Suprapubic skin (tissue), 4 donors: ENCODE measurements at places on chromosomes 16 and 17. TPM values are rescaled to one million over a fixed set of nuclear protein-coding genes. Genes with fewer than 3 reads are reported as not detected.

The CARD14 gene
- total RNA-seq: 39.2 TPM

- no peak for DNase-seq
- H3K4me1 ChIP-seq: peaks cover 19% of the 10 kb centered on the region
- peaks cover 2% of the 10 kb centered on the region for H3K36me3 ChIP-seq
These were observed 33.6 kb upstream of the IL21R start for GRCh38 chr16:27368358-27368722.

DNA sequence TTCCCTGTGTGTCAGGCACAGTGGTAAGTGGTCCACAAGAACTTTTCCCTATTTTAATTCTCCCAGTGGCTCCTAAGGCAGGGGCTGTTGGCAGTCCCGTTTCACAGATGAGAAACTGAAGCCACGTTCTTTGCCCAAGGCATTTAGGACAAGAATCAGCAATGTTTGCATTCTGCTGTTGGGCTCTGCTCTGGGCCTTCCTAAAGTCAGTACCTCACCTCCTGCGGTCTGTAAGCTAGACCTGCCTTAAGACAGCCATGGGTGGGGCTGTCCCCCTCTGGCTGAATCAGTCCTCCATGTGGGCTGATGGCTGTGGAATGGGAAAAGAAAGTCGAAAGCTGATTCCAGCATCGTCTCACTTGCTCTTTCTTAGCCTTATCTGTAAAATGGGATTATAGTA, 304.8 kb downstream of the MAF start:
- no peaks in the 10 kb centered on the region for H3K36me3 ChIP-seq
- H3K27ac ChIP-seq: no peak overlapping the region
- H3K27me3 ChIP-seq: no peaks in the 10 kb centered on the region
- no peaks in the 10 kb centered on the region for H3K4me1 ChIP-seq

The PHKB gene
- 40.5 TPM for total RNA-seq

The SOST gene
- not detected for total RNA-seq

DNA sequence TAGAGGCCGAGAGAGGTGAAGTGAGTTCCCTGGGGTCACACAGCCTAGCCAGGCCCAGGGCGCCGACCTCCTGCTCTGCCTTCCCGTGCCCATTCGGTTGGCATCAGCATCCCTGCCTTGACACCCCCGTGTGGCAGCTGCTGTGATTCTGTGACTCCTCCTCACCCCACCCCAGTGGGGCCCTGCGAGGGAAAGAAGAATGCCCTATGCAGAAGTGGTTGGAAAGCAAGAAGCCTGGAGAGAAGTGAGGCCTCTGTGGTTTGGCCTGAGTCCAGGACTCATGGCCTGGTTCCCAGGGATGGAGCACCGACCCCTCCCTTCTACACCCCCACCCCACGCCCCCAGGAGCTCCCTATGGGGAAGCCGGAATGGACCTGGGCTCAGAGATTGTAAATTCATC, 296.2 kb downstream of the SEC14L1 start:
- no peaks in the 10 kb centered on the region for H3K36me3 ChIP-seq
- peak overlapping the region; percentile 9 for H3K27ac ChIP-seq
- H3K27me3 ChIP-seq: no peaks in the 10 kb centered on the region
- H3K4me3 ChIP-seq: no peak overlapping the region
- no peak for DNase-seq
- peaks cover 95% of the 10 kb centered on the region for H3K4me1 ChIP-seq

DNA sequence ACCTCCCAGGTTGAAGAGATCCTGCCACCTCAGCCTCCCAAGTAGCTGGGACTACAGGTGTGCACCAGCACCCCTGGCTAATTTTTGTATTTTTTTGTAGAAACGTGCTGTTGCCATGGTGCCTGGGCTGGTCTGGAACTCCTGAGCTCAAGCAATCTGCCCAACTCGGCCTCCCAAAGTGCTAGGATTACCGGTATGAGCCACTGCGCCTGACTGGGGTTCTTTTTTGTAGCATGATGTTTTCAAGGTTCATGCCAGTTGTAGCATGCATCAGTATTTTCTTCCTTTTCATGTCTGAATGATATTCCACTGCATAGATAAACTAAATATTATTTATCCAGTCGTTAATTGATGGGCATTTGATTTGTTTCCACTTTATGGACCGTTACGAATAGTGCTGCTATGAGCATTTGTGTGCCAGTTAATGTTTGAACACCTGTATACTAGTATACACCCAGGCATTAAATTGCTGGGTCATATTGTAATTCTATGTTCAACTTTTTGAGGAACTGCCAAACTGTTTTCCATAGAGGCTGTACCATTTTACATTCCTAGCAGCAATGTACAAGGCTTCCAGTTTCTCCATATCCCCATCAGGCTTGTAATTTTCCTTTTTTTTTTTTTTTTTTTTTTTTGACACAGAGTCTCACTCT, 24.8 kb upstream of the CEP20 start:
- no peaks in the 10 kb centered on the region for H3K27me3 ChIP-seq
- no peaks in the 10 kb centered on the region for H3K4me1 ChIP-seq

The ITGAL gene
- total RNA-seq: 4.3 TPM

The SERPINF2 gene
- total RNA-seq: 6.7 TPM

The IRX3 gene
- total RNA-seq: 50.9 TPM

The TANGO6 gene
- total RNA-seq: 10.7 TPM

The TEX19 gene
- total RNA-seq: not detected

DNA sequence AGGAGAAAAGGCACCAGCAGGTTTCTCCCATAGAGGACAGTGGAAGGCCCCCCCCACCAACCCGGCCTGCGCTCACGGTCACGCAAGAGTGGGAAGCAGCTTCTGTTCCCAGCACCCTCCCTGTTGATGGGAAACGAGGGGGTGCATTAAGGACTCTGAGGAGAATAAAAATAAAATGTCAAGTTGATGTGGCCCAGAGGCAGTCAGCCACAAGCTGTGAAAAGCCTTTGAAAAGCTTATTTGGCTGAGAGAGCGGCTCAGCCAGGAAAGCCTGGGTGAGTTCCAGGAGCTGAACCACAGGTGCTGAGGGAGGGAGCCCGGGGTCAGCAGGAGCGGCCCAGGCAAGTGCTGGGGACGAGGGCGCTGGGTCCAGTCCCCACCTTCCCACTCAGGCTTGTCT, 26.9 kb upstream of the SPATA32 start:
- H3K27ac ChIP-seq: no peak overlapping the region
- no peaks in the 10 kb centered on the region for H3K27me3 ChIP-seq
- H3K36me3 ChIP-seq: peaks cover 54% of the 10 kb centered on the region
- no peak for DNase-seq
- no peak overlapping the region for H3K4me3 ChIP-seq

The BAIAP3 gene
- 2.5 TPM for total RNA-seq

- H3K27ac ChIP-seq: no peak overlapping the region
- DNase-seq: no peak
- no peaks in the 10 kb centered on the region for H3K4me1 ChIP-seq
- no peaks in the 10 kb centered on the region for H3K27me3 ChIP-seq
These were observed 31.6 kb upstream of the HS3ST2 start for GRCh38 chr16:22782314-22782713.

DNA sequence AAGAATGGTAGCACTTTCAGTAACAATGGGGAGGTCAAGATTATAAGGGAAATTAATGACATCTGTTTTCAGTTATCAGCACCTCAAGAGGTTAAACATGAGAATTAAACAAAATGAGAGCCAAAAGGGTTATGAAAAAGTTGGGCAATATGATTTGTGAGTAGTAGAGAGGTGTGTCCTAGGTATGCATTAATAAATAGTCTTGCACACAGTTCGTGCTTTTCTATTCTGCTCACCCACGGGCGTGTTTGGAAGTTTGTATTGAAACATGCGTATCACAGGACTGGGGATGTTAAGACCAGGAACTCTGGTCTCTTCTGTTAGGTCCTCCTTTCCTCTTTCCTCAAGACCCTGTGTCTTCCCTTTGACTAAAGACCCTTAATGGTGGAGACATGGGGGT, 6.0 kb downstream of the BPTF start:
- no peaks in the 10 kb centered on the region for H3K36me3 ChIP-seq
- no peak overlapping the region for H3K27ac ChIP-seq
- H3K4me1 ChIP-seq: peaks cover 57% of the 10 kb centered on the region
- H3K27me3 ChIP-seq: no peaks in the 10 kb centered on the region

DNA sequence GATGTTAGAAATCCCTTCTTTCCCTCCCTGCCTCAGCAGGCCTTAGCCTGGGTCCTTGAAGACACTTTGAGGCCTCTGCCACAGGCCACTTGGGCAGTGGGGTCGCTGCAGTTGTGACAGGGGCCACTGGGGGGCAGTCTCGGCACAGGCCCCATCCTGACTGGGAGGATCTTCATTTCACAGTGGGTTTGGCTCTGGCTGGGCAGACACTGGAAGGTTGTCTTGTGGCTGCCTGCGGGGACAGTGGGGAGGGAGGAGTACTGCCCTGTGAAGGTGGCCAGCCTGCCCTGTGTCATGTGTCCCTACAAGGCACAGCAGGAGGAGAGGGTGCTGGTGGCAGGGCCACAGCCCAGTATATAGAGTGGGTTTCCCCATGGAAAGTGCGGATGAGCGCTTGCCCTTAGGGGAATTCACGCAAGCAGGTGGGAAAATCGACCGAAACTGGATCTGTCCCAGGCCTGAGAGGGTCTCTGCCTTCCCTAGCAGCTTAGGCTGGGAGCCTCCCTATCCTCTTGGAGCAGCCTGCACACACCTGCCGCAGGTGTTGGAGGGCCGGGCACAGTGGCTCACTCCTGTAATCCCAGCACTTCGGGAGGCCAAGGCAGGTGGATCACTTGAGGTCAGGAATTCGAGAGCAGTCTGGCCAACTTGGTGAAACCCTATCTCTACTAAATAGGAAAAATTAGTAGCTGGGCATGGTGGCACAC, 28.8 kb downstream of the GINS2 start:
- DNase-seq: peak; percentile 70
- no peaks in the 10 kb centered on the region for H3K27me3 ChIP-seq
- H3K36me3 ChIP-seq: peaks cover 94% of the 10 kb centered on the region
- H3K4me1 ChIP-seq: peaks cover 4% of the 10 kb centered on the region

DNA sequence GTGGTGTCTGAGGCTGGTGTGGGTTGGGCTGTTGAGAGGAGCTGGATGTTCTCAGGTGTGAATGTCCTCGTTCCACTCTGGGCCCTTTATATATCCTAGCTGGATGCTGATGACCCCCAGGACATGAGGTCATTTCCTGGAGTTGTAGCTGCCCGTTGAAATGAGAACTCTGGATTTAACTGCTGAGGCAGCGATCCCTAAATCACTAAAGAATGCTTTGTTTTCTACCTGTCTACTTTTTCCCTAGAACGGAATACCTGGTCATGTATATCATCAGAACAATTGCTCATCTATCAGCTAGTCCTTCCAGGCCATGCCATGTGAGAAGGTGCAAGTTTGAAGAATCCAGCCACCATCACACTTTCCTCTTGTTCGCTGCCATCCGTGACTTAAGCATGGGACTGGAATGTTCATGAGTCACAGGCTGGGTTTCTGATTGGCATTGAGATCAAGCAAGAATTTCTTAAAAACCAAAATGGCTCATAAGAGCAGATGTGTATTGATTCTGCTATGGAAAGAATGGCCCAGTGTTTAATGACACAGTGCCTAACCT, at the start of gene KRTAP2-3:
TSS of gene KRTAP2-3 (minus strand) at position 63 of the 553 bp plus-strand sequence. CDS start 64 bp downstream, outside the sequence.
- no peak within 1 kb of the TSS for H3K4me3 ChIP-seq
- no peaks in the 10 kb centered on the region for H3K4me1 ChIP-seq
- no peak within 1 kb of the TSS for H3K27ac ChIP-seq
- peaks cover 4% of the 10 kb centered on the region for H3K27me3 ChIP-seq
- no peaks in the 10 kb centered on the region for H3K36me3 ChIP-seq

- DNase-seq: no peak
- no peaks in the 10 kb centered on the region for H3K27me3 ChIP-seq
- peaks cover 19% of the 10 kb centered on the region for H3K4me1 ChIP-seq
- peaks cover 55% of the 10 kb centered on the region for H3K36me3 ChIP-seq
- no peak overlapping the region for H3K27ac ChIP-seq
These were observed 35.5 kb downstream of the PIPOX start for GRCh38 chr17:29078183-29079045.

DNA sequence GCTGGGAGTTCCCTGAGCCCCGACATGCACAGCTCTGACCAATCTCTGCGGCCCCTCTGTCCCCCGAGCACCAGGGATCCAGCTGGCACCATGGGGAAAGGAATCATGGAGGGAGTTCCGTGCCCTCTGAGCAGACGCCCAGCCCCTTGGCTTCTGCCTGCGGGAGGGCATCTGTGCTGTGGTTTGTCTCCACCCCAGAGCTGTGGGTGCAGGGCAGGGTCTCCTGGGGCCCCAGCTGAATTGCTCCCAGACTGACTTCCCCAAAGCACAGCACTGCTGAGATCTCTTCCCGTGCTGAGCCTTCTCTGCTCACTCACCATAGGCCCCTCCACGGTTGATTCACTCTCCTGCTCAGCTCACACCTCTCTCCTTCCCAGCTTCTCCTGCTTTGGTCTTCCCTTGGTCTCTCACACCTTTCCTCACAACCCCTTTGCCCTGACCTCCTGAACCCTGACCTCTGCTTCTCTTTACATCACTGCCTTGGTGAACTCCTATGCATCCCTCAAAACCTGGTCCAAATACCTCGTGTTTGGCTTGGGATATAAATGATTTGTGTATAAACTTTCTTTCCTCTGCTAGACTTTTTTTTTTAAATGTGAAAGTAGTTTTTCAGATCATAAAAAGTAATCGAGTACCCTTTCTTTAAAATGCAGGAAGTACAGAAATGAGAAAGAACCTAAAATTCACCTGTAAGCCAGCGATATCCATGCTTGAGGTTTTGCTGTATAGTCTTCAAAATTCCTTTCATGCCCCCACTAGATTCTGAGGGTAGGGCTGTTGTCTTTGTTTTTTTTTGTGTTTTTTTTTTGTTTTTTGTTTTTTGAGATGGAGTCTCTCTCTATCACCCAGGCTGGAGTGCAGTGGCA, 265.3 kb downstream of the SEC14L1 start:
- no peak overlapping the region for H3K4me3 ChIP-seq
- H3K36me3 ChIP-seq: peaks cover 23% of the 10 kb centered on the region
- DNase-seq: no peak
- peaks cover 68% of the 10 kb centered on the region for H3K4me1 ChIP-seq
- H3K27ac ChIP-seq: no peak overlapping the region

The DRC3 gene
- 5.9 TPM for total RNA-seq

DNA sequence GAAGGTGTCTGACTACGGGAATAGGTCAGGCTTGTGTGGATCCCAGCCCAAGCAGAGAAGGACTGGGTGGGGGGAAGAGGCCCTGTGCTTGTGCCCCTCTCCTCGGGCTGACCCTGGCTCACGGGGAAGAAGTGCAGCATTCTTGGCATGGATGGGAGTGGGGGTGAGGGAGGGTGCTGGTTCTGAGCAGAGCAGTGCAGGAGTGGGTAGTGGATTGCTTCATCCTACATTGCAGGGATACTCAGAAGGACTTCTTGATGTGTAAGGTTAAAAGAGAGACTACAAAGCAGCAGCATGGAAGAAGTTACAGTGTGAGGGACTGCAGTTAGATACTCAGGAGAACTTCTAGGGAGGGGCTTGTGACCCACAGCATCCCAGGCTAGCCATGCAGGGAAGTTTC, 2.1 kb downstream of the ARHGAP23 start:
- peak overlapping the region; percentile 84 for H3K27ac ChIP-seq
- H3K27me3 ChIP-seq: no peaks in the 10 kb centered on the region
- DNase-seq: no peak
- H3K4me1 ChIP-seq: peaks cover 31% of the 10 kb centered on the region
- H3K36me3 ChIP-seq: no peaks in the 10 kb centered on the region
- H3K4me3 ChIP-seq: no peak overlapping the region

The NUP93 gene
- total RNA-seq: 54.7 TPM

GRCh38 chr16:12582696-12583095, 221.0 kb downstream of the CPPED1 start:
- DNase-seq: peak; percentile 31
- H3K36me3 ChIP-seq: no peaks in the 10 kb centered on the region
- no peaks in the 10 kb centered on the region for H3K27me3 ChIP-seq
- H3K4me3 ChIP-seq: no peak overlapping the region
- no peak overlapping the region for H3K27ac ChIP-seq

GRCh38 chr17:67324330-67324729, 42.0 kb downstream of the PSMD12 start:
- no peak overlapping the region for H3K27ac ChIP-seq
- DNase-seq: no peak
- no peaks in the 10 kb centered on the region for H3K4me1 ChIP-seq
- H3K27me3 ChIP-seq: no peaks in the 10 kb centered on the region
